Vagina (tissue), 2 donors: ENCODE measurements at places on chromosomes 5 and 9.

DNA sequence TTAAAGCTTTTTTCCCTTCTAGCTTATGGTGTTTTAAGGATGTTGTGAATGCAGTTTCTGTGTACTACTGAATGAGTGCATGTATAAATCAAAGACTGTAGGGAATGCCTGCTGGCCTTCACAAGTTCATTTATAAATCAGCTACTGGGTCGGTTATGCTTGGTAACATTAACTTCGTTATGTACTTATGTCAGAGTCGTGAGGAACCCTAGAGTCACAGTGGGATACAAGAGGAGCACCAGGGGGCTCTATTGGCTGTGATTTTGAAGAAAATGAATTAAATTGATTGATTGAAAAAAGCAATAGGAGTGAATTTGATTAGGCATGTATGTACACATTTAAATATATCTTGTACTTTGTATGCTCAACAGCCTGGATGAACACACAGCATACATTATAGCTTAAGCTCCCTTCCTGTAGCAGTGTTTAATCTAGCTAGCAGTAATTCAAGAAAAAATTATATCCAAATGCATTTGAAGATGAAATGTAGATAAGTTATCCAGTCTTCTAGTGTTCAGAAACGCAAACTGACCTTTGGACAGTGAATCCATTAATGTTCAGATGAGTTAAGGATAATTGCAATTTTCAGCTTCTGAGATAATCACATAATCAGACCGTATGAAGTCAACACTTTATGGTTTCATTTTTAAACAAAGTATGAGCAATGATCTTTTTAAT is 204.2 kb downstream of the KDM4C start:
- no peak for DNase-seq

DNA sequence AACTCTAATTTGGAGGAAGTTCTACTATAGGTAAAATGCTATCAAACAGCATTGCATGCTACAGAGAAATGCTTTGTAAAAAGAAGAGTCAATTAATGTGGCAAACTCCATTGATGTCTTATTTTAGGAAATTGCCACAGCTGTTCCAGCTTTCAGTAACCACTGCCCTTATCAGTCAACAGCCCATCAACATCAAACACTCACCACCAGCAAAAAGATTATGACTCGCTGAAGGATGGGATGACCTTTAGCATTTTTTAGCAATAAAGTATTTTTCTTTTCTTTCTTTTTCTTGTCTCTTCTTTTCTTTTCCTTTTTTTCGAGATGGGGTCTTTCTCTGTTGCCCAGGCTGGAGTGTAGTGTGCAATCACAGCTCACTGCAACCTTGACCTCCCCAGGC is 26.0 kb downstream of the CRHBP start:
- no peak for DNase-seq

GRCh38 chr5:6633469-6634245 is 417 bp downstream of the SRD5A1 start:
- DNase-seq, result no peak

- DNase-seq, result no peak
These were observed 8.0 kb downstream of the SYNPO start for GRCh38 chr5:150648294-150649107.

GRCh38 chr5:67377631-67378030 is 181.0 kb upstream of the CD180 start:
- no peak for DNase-seq

- no peak for DNase-seq
These were observed 437.5 kb downstream of the TMEM232 start for GRCh38 chr5:110288766-110289511.

DNA sequence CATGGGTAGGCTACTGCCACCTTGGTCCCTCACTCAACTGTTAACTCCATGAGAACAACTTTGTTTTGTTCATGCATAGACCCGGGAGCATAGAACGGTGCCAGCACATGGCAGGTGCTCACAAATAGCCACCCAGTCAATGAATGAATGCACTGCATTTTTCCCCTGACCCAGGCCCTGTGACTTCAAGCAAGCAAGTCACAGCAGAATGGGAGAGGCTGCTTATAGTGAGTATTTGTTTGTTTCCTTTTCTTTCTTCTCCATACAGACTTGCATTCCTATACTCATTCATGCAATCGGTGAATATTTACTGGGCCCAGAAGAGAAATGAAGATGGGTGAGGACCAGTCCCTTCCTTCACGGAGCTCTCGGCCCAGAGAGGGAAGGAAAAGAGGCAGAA is 62.0 kb downstream of the SHB start:
- DNase-seq, result no peak

GRCh38 chr5:79122973-79123372 is 11.4 kb downstream of the BHMT start:
- no peak for DNase-seq

DNA sequence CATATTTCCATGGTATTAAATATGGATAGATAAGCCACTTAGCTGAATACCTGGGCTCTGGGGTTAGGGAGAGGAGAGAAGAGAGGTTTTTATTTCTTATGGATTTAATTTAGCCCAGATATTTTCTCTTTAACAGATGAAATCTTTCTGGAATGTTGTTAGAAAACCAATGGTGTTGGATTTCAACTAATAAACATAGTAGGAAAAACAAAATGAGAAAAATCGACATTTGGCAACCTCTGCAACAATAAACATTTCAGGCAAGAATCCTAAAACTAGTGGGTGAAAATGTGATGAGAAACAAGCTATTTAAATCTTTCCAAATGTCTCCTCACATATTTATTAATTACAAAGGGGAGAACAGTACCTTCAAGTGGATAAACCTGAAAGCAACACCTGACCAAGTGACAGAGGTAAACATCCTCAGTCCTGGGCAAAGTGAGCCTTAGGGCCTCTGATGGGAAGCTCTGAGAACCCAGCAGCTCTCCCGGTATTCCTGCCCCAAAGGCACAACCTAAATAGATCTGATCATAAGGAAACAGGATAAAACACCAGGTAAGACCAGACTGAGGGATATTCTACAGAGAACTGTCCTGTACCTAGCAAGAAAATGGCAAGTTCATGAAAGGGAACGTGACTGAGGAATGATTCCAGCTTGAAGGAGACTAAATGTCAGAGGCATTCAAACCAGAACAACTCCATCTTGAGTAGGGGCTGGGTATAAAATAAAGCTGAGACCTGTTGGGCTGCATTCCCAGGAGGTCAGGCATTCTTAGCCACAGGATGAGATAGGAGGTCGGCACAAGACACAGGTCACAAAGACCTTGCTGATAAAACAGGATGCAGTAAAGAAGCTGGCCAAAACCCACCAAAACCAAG is 163.7 kb downstream of the ESM1 start:
- DNase-seq, result no peak

- DNase-seq, result no peak
These were observed 326.1 kb downstream of the PLK2 start for GRCh38 chr5:58133631-58134296.

DNA sequence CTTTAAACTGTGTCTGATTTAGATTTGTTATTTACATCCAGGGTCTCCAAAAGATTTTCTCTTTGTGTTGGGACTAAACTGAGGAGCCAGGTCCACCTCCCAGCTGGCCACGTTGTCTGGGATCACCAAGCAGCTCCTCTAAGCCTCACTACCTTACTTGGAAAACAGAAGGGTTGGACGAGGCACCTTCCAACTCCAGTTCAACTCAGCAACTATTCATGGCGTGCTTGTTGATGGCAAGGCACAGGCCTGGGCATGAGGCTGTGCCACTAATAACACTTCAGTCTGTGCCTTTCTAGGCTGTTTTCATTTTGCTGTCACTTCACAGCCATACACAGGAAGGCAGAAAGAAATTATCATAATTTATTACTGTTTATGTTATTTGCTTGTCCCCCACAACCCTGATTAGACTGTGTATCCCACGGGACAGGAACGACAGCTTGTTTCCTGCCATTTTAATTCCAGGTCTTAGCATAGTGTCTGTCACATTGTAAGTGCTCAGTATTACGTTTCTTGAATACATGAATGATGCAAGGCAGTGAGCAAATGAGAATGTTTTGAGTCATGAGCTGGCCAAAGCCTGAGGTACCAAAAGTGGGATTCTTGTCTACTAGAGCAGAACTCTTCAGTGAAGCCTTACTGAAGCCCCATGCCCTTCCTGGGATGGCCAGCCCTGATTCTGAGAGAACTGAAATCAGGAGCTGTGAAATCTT is 125.8 kb downstream of the GALNT10 start:
- DNase-seq, result peak; percentile 76

GRCh38 chr9:72579880-72580550 is 58.6 kb downstream of the TMC1 start:
- no peak for DNase-seq

GRCh38 chr5:37619353-37619752 is 220.5 kb downstream of the GDNF start:
- no peak for DNase-seq

DNA sequence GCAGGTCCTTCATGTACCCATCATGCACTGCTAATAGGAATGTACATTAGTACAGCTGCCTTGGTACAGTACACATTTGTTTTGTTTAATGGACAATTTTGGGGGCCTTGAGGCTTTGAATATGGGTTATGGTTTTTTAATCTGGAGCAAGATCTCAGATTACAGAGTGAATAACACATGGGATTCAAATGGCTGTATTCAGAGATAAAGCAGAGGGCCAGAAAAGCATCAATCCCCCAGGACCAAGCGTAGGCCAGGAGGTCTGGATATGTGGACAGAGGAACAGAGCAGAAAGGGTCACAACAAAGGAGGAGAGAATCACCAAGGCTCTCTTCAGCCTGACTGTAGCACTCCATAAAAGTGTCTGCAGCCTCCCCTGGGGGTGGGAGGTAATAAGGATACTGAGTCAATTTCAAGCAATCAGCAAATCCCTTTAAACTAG is 47.7 kb upstream of the STK32A start:
- DNase-seq, result no peak

DNA sequence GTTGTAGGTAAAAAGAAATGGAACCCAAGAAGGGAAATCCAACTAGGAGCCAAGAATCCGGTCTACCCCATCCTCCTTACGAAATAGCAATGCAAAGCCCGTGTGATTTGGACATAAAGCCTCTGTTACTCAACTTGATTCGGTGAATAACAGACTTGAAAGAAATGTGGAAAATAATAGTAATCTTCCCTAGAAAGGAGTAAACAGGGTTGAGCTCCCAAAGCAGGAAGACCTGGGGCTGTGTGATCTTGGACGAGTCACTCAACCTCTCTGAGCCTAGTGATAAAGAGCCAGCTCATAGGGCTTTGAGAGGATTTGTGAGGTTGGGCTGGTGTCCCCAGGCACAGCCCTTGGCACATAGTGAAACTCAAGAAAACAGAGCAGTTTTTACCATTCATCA is 42.7 kb upstream of the IL17B start:
- DNase-seq, result no peak

DNA sequence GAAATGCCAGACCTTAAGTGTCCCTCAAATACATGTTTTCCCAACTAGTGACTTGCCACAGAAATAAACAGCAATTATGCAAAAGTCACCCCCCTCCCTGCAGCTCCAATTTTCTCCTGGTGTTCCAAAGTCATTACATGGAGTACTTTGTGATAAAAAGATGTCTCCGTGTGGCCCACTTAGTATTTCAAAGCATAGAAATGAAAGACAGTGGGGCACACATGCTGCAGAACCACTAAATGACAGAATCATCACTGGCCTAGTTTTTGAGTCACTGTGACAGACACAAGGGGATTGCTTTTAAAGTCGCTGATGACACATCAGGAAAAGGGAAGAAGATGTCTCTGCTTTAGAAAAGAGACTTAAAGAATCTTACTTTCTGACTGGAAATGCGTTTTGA is 323.4 kb downstream of the PSAT1 start:
- no peak for DNase-seq

GRCh38 chr9:744790-745484 is 96.6 kb upstream of the DMRT1 start:
- DNase-seq, result no peak

DNA sequence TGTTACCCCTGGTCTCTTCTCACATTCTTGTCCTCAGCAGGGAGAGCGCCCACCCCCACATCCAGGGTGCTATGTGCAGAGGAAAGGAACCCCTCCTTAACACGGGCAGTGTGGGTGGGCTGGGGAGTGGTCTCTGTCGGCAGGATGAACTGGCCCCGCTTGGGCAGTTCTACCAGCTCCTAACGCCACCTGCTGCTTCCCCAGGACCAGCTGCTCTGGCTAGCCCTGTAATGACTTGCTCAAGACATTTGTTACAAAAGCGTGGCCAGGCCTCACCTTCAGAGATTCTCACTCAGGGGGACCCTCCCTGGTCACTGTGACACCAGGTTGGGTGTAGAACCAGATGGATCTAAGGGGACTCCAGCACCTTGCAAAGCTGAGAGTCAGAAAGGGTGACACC is 82.4 kb downstream of the HMCN2 start:
- no peak for DNase-seq

DNA sequence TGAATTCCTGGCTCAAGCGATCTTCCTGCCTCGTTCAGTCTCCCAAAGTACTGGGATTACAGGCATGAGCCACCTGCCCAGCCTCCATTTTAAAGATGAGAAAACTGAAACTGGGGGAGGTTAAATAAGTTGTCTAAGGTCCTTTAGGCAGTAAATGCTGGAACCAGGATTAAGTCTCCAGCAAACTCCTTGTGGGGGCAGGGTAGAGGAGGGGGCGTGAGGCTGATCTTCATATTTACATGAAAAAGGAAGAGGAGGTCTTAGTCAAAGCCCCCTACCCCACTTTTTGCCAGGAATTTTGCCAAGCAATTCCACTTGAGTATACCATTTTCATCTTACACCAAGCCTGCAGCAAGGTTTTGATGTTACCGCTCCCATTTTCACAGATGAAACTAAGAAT is 76.6 kb upstream of the NR4A3 start:
- no peak for DNase-seq

- DNase-seq, result no peak
These were observed 4.2 kb downstream of the DAB2 start for GRCh38 chr5:39420482-39421145.

GRCh38 chr5:14417792-14418765 is 163.5 kb upstream of the OTULINL start:
- DNase-seq, result no peak

- no peak for DNase-seq
These were observed 8.6 kb upstream of the AQP3 start for GRCh38 chr9:33455945-33456344.
